ENCODE measurements at places on chromosomes 6 and 20. TPM values are rescaled to one million over a fixed set of nuclear protein-coding genes. Genes with fewer than 3 reads are reported as not detected.
A peak's percentile ranks its signal among the peaks of the same experiment; 100 is the strongest.

- DNase-seq = no peak
Observed at GRCh38 chr6:5562277-5562676, 301.0 kb downstream of the FARS2 start.

BPIFB1 gene
- total RNA-seq = not detected

DNA sequence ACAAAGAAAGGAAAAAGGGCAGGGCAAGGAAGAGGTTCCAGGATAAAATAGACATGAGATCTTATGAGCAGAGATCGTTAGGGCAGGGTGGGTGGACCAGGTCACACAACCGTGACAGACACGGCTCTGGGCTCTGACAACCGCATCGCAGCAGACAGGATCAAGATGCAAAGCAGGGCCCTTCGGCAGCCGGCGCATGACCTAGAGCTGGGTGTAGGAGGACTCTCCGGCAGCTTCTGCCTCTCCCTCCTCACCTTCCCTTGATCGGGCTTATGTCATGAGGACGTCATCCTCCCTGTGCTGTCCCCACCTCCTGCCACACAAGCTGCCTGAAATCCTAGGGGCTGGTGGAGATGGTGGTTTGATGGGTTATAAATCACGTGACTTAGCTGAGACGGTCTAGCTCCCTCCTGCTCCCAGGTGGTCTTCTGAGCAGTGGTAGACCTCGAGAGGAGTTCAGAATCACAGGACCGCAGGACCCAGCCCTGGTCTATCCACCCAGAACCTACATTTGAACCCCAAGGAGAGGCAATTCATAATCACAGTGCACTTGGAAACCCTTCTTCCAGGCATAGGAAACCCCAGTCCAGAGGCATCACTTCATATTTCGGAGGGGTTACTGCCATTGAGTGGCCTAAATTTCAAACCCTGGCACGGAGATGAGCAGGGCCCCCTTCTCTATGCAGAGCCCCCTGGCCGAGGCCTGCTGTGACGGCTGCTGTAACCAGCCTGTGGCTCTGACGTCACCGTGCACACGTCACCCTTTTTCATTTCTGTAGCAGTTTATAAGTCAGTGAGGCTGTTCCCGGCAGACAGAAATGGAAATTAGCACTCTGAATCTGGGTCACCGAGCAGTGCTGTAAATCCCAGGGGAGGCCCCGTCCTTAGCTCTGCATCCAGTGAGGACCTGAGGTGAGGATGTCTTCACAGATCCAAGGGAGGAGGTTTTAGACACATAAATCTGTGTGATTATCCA, 8.7 kb upstream of the CCR6 start:
- peak; percentile 39 for DNase-seq

- DNase-seq = no peak
Observed at GRCh38 chr20:51420111-51420510, 122.4 kb downstream of the NFATC2 start.

TGM2 gene
- 0.23 TPM for total RNA-seq

DNA sequence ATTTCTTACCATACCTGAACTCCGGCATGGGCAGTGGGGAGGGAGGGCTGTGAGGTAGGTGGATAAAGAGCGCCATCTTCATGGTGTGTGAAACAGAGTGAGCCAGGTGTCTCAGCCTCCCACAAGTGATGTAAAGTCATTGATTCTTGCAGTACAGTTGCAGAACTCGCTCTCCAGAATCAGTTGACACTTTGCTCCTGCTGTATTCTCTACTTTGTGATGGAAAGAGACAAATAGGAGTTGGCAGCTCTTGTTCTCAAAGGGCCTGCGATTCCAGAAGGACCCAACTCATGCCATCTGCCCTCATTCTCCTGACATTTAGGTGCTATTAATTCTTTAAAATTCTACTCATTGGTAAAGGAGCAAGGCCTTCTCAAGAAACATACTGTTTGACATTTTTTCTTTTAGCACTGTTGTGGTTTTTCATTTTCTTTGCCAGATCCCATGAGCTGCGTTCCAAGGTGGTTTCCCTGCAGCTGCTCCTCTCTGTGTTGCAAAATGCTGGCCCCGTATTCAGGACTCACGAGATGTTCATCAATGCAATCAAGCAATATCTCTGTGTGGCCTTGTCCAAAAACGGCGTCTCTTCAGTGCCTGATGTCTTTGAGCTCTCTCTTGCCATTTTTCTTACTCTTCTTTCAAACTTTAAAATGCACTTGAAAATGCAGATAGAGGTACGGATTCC, 49.3 kb downstream of the ARFGEF2 start:
- no peak for DNase-seq

CST4 gene
- total RNA-seq = not detected
